ENCODE measurements at places on chromosomes 11 and 22. TPM values are rescaled to one million over a fixed set of nuclear protein-coding genes. Genes with fewer than 3 reads are reported as not detected.

The CALCB gene
- not detected for total RNA-seq

The AQP11 gene
- total RNA-seq = 5.0 TPM

The CCDC34 gene
- total RNA-seq = 2.6 TPM

The PPME1 gene
- 71.0 TPM for total RNA-seq

The CATSPER1 gene
- total RNA-seq = not detected

The C1QTNF6 gene
- total RNA-seq = 3.9 TPM

The SCGB1A1 gene
- not detected for total RNA-seq

The BDNF gene
- total RNA-seq = not detected

The CREB3L1 gene
- total RNA-seq = 33.3 TPM

The FAR1 gene
- 91.6 TPM for total RNA-seq

- no peak overlapping the region for H3K4me3 ChIP-seq
- no peak overlapping the region for H3K27ac ChIP-seq
- no peak for DNase-seq
Observed at GRCh38 chr22:38035530-38035885, 21.7 kb upstream of the PICK1 start.

DNA sequence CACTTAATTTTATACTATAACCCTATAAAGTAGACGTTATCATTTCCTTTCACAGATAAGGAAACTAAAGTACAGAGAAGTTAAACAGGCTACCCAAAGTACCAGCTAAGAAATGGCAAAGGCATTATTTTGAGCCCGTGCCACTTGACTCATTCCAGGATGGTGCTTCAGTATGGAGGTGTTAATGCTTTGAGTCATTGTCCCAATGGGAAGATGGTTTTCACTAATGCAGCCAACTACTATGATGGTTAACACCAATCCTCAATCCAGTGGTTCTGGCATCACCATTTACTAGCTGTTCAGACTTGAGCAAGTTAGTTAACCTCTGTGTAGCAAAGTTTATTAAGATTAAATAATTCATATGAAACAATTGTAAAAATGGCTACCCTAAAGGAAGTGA lies 123.1 kb upstream of the SLC5A12 start:
- DNase-seq = no peak
- H3K4me1 ChIP-seq = no peaks in the 10 kb centered on the region
- H3K27ac ChIP-seq = no peak overlapping the region
- H3K27me3 ChIP-seq = no peaks in the 10 kb centered on the region

DNA sequence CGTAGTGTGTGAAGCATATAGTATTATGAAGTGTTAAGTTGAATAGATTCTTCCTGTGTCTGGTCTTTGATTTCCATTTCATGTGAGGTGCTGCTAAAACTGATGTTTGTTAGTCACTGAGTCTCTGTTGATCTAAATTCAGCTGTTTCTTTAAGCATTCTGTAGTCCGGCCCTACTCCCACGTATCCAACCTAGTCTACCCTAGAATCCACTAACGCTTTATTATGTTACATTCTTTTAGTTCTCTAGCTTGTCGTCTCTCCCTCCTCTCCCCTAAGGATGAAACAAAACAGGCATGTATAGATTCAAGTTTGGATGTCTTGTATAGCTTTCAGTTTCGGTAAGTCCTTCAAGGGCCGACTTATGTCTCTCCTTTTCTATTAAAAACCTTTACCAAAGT lies 4.1 kb downstream of the WEE1 start:
- H3K36me3 ChIP-seq = no peaks in the 10 kb centered on the region
- H3K27ac ChIP-seq = peak overlapping the region; percentile 32
- H3K27me3 ChIP-seq = no peaks in the 10 kb centered on the region
- H3K4me1 ChIP-seq = no peaks in the 10 kb centered on the region
- H3K4me3 ChIP-seq = peak overlapping the region; percentile 31

DNA sequence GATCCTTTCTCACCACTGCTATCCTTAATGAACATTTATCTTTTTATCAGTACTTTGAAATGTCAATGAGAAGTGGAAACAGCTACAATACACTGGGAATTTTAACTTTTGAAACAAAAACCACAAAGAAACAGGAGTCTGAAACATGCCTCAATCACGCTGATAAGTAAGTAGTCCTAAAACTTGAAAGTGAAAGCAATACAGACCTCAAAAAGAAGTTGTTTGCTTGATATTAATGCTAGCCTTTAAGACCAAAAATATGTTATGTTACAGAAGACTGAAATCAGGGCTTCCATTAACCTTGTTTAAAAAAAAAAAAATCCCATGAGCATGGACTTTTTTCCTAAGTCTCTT lies 21.3 kb downstream of the PHF21A start:
- no peak for DNase-seq
- H3K36me3 ChIP-seq = no peaks in the 10 kb centered on the region
- H3K4me1 ChIP-seq = no peaks in the 10 kb centered on the region
- no peak overlapping the region for H3K4me3 ChIP-seq
- no peak overlapping the region for H3K27ac ChIP-seq

DNA sequence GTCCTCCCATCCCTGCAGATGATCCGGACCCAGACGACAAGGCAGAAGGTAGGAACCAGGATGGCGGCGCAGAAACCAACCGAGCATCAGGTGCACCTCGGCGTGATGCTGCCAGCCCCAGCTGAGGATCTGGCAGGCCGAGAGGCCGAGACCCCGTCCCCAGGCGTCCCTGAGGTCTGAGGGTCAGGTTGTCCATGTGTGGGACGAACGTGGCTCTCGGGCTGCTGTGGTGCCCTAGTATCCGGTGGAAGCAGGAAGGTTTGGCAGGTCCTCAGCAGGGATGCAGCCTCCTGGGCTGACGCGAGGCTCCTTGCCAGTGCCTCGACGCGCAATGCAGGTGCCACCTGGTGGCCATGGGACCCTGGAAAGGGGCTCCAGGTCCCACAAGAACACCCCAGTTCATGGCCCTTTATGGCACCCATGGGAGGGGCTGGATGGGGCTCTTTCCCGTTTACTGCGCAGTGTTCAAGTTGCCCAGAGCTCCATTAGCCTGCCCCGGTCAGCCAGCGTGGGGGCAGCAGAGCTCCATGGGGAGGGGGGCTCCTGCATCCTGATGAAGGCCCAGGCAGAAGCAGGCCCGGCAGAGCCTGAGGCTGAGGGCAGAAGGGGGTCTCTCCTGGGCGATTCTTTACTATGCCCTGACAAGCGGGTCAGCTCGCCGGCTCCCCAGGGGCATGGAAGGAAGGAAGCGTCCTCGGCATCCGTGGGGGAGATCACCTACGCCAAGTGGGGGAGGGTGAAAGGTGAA lies 129.9 kb downstream of the CTTN start:
- no peaks in the 10 kb centered on the region for H3K27me3 ChIP-seq
- no peaks in the 10 kb centered on the region for H3K36me3 ChIP-seq
- no peak for DNase-seq
- no peak overlapping the region for H3K27ac ChIP-seq
- no peak overlapping the region for H3K4me3 ChIP-seq

DNA sequence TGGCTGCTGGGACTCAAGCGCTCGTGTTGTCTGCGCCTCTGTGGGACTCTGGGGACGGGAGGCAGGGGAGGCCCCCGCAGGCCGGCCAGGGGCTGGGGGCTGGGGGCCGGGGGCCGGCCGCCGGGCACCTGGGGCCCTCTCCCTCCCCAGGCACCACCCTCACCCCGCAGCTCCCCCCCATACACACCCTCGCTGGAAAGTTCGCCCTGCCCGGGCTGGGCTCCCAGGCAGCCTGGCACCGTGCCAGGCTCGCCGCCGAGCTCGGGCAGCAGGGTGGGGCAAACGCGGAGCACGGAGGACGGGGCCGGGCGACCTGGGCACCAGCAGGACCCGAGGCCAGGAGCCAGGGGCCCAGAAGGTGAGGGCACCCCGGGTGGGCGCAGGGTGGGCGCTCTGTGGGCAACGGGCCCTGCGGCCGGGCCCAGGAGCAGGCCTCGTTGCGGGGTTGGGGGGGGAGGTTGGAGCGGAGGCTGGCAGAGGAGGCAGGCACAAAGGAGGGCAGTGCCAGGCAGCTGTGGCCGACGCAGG lies 76.7 kb upstream of the WNT7B start:
- H3K36me3 ChIP-seq = no peaks in the 10 kb centered on the region
- peak overlapping the region; percentile 73 for H3K4me3 ChIP-seq
- H3K27ac ChIP-seq = peak overlapping the region; percentile 99
- H3K27me3 ChIP-seq = no peaks in the 10 kb centered on the region
- H3K4me1 ChIP-seq = peaks cover 26% of the 10 kb centered on the region

DNA sequence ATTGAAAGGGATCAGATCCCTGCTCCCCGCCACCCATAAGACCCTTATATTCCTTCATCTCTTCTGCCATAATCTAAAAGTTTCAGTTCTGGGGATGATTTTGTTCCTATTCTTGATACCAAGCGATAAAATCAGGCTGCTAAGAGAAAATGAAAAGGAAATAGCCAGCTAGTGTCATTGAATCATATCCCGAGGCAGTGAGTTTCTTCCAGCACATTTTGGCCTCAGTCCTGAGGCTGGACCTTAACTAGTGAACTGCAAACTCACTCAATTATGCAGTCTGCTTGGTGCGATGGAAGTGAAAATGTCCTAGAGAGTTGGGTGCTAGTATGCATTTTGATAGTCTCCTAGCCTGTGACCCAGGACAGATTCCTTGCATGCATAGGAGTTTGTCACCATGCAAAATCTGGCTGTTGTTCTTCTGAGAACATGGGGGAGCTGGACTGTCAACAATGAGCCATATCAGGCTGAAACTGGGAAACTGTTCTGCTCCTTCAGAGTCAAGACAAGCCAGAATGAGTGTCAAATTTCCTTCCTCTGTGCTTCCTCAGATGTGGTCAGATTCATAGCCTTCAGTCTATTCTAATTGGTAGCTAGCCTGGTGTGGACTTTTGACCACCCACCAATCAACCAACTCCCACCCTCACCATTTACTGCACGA lies 102.9 kb downstream of the CCDC81 start:
- no peaks in the 10 kb centered on the region for H3K36me3 ChIP-seq
- no peaks in the 10 kb centered on the region for H3K27me3 ChIP-seq
- no peak overlapping the region for H3K4me3 ChIP-seq
- peaks cover 21% of the 10 kb centered on the region for H3K4me1 ChIP-seq
- peak overlapping the region; percentile 30 for H3K27ac ChIP-seq

GRCh38 chr11:45852018-45852711 lies 4.9 kb downstream of the CRY2 start:
- H3K4me3 ChIP-seq = no peak overlapping the region
- no peak overlapping the region for H3K27ac ChIP-seq
- no peak for DNase-seq
- peaks cover 67% of the 10 kb centered on the region for H3K4me1 ChIP-seq
- H3K36me3 ChIP-seq = peaks cover 13% of the 10 kb centered on the region
- no peaks in the 10 kb centered on the region for H3K27me3 ChIP-seq

GRCh38 chr11:132024587-132025295 lies 654.3 kb downstream of the NTM start:
- H3K36me3 ChIP-seq = no peaks in the 10 kb centered on the region
- H3K4me3 ChIP-seq = no peak overlapping the region
- H3K4me1 ChIP-seq = no peaks in the 10 kb centered on the region
- no peak for DNase-seq
- H3K27ac ChIP-seq = no peak overlapping the region
- H3K27me3 ChIP-seq = no peaks in the 10 kb centered on the region

- H3K27ac ChIP-seq = no peak overlapping the region
- H3K4me1 ChIP-seq = no peaks in the 10 kb centered on the region
- no peaks in the 10 kb centered on the region for H3K36me3 ChIP-seq
- H3K4me3 ChIP-seq = no peak overlapping the region
- no peak for DNase-seq
- H3K27me3 ChIP-seq = no peaks in the 10 kb centered on the region
Observed at GRCh38 chr22:22878801-22879674, 8.6 kb upstream of the IGLL5 start.

- no peak overlapping the region for H3K4me3 ChIP-seq
- H3K4me1 ChIP-seq = no peaks in the 10 kb centered on the region
- no peaks in the 10 kb centered on the region for H3K36me3 ChIP-seq
- no peak for DNase-seq
- H3K27ac ChIP-seq = no peak overlapping the region
- H3K27me3 ChIP-seq = no peaks in the 10 kb centered on the region
Observed at GRCh38 chr11:75715688-75716087, 1.9 kb upstream of the MOGAT2 start.

DNA sequence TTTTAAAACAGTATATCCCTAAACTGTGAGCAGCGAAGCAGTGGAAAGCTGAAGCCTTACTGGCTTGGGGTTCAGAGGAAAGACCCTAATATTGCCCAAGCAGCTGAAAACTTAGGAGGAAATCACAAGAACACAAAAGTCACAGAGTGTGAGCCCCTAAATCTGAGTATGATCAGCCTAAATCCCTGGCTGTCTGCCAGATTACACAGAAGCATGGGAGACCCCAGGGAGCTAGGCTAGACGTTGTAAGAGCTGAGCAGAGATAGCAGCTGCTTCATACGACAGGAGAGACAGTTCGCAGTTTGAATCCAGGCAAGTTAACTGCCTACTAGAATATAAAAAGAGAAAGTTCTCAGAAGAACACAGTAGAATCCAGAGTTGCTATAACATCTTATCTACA lies 81.2 kb downstream of the PACS1 start:
- DNase-seq = no peak
- H3K4me3 ChIP-seq = no peak overlapping the region
- no peaks in the 10 kb centered on the region for H3K36me3 ChIP-seq
- H3K27ac ChIP-seq = no peak overlapping the region
- no peaks in the 10 kb centered on the region for H3K4me1 ChIP-seq

GRCh38 chr11:95375886-95376285 lies 144.9 kb upstream of the SESN3 start:
- no peak overlapping the region for H3K27ac ChIP-seq
- no peaks in the 10 kb centered on the region for H3K27me3 ChIP-seq
- H3K4me1 ChIP-seq = no peaks in the 10 kb centered on the region
- H3K4me3 ChIP-seq = no peak overlapping the region

- H3K27me3 ChIP-seq = no peaks in the 10 kb centered on the region
- H3K4me1 ChIP-seq = no peaks in the 10 kb centered on the region
- H3K36me3 ChIP-seq = no peaks in the 10 kb centered on the region
- no peak for DNase-seq
Observed at GRCh38 chr11:119641983-119642745, 86.8 kb downstream of the NECTIN1 start.

DNA sequence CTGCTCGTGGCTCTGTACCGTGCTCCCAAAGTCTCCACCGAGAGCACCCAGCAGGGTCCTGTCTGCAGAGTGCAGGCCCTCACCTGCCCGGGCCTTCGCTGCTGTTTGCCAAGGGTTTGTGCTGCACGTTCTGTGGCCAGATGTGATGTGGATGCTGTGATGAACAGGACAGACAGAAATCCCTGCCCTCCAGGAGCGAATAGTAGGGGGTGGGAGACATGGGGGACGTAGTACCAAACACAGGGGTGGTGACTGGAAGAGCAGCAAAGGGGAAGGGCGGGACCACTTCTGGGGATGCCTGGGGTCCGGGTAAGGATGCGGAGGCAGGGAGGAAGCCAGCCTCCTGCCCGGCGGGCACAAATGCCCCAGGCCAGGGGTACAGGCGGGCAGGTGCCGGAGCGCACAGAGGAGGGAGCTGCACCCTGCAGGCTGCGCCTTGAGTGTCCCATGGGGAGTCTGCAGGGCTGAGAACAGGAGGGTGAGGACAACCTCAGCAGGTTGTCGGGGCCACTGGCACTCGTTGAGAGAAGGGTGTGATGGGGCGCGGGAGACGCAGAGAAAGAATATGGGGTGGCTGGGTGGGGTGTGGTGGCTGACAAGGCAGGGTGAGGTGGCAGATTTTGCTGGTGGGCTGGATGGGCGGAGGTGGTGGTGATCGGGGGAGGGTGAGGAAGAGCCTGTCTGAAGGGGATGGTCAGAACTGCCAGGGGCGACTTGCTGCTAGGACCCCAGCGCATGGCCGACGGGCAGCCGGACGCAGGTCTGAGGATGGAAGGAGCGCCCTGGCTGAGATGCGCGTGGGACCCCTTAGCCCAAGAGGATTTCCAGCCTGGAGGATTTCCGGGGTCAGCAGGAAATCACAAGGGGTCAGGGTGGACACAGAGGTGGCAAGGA lies 16.3 kb upstream of the CTSD start:
- H3K4me1 ChIP-seq = peaks cover 11% of the 10 kb centered on the region
- no peak overlapping the region for H3K4me3 ChIP-seq
- H3K36me3 ChIP-seq = no peaks in the 10 kb centered on the region
- DNase-seq = peak; percentile 43
- no peak overlapping the region for H3K27ac ChIP-seq

All from Peyer's patch (tissue), 4 donors.